GOT3 (cell line): ENCODE measurements at places on chromosomes 2 and 18.

- no peak for DNase-seq
Observed at GRCh38 chr2:220101980-220102379, 474.6 kb downstream of the SLC4A3 start.

- DNase-seq = no peak
Observed at GRCh38 chr2:38592951-38593350, 9.8 kb downstream of the HNRNPLL start.

DNA sequence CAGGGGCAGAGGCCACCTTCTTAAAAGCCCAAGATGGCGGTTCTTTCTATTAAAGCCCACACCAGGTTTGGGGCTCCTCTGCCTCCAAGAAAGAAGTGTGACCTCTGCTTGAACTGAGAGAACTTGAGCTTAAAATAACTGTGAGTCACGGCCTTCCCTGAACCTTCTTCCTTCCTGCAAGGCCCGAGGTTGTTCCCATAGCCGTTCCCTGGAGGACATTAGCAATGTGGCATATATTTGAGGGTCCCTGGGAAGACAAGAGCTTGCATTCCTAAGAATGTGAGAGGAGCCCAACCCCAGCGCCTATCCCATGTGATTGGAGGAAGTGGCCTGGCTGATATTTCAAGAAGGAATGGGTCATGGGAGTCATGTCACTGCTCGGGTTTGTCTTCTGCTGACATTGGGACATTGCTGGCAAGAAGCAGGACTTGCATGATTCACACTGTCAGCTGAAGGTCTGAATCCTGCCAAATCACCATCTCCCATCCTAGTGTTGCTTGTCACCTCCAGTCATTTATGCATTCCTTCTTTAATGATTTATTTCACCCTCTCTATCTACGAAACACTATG, 168.1 kb downstream of the TRIB2 start:
- peak; percentile 5 for DNase-seq

DNA sequence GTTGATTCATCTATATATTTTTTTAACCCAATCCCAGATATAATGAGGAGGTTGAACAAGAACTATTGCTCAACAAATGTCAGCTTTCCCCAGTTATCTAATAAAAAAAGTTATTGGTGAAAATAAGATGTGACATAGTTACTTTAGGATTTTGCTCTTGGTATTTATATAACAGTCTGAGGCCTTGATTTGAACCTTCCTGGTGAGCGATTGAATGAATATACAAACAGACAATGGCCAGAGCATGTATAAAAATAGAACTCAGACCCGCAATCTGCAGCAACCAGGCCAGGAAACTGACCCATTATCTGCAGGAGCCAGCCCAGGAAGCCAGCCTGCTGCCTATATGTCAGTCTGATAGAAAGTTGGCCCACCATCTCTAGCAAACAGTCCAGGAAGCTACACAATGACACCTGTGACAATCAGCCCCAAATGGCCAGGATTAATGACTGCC, 81.6 kb downstream of the HS6ST1 start:
- DNase-seq = no peak

DNA sequence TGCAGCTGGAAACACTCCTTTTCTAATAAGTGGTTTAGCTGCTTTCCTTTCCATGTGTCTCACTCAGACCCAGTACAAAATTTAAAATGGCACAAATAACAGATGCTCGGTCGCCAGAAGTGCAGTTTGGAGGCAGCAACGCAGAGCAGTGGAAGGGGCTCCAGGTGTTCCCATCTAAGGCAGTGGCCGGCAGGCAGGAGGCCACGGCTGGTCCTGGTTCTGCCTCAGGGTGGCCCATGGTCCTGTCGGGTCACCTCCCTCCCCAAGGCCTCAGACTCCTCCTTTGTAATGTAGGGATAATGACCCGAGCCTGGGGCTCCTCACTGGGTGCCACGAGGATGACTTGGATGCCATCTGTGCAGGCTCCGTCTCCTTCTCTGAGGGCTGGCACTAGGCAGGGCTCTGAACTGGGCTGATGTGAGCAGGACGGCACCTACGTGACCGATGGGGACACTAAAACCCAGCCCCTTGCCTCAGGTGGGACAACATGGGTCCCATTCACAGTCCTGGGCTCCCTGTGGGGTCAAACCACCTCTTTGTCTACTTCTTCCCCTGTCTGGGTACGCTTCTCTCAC, 80.9 kb upstream of the SLC66A3 start:
- no peak for DNase-seq

DNA sequence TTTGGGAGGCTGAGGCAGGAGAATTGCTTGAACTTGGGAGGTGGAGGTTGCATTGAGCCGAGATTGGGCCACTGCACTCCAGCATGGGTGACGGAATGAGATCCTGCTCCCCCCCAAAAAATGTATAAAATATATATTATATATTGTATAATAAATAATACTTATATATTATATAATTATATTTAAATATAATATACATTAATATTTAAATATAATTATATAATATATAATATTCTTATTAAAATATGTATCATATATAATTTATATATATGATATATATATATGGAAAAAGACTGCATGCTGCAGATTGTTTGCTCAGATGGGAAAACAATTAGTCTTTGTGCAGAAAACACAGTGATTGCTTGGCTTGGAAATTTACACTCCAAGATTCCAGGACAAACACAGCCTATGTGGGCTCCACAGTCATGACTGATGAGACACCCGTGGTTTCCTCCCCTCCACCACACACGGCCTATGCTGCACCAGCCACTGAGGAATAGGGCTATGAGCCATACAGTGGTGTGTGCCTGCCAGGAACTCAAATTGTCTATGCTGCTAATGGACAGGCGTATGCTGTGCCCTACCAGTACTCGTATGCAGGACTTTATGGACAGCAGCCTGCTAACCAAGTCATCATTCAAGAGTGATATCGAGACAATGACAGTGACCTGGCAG, 30.0 kb downstream of the PMAIP1 start:
- DNase-seq = no peak

- DNase-seq = no peak
Observed at GRCh38 chr18:74292541-74292858, 737 bp upstream of the CYB5A start.

DNA sequence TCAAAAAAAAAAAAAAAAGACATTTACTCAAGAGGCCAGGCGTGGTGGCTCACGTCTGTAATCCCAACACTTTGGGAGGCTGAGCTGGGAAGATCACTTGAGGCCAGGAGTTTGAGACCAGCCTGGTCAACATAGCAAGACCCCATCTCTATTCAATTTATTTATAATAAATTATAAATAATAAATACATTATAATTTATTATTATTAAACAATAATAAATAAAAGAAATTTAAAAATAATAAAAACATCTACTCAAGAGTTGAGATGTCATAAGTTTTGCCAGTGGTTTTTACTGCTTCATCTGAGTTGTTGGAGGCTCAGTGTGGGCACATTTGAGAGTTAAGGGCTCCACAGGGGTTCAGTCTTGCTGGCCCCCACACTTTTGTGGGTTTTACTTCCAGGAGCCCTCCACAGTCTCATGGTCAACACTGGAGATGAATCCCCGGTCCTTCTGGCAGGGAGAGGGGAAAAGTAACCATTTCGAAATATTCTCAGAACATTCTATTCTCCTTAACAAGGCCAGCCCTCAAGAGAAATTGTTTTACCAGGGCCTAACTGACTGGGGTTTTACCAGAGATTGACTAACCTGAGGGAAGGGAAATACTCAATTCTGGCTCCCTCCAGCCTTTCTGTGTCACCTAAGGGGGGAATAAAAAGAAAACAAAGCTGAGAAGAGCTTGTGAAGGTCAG, 51.6 kb upstream of the NCOA1 start:
- no peak for DNase-seq

DNA sequence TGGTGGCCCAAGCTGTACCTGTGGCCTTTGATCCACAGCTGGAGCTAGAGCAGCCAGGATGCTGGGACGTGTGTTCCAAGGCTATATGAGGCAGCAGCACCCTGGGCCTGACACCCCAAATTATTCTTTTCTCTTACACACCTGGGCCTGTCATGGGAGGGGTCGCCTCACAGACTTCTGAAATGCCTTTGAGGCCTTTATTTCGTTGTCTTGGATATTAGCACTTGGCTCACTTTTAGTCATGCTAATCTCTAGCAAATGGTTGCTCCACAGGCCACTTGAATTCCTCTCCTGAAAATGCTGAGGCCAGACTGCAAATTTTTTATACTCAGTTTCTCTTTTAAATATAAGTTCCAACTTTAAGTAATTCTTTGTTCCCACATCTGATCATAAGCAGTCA, 22.0 kb upstream of the IL1R2 start:
- no peak for DNase-seq

GRCh38 chr2:36459725-36460137, 104.2 kb downstream of the CRIM1 start:
- DNase-seq = no peak

DNA sequence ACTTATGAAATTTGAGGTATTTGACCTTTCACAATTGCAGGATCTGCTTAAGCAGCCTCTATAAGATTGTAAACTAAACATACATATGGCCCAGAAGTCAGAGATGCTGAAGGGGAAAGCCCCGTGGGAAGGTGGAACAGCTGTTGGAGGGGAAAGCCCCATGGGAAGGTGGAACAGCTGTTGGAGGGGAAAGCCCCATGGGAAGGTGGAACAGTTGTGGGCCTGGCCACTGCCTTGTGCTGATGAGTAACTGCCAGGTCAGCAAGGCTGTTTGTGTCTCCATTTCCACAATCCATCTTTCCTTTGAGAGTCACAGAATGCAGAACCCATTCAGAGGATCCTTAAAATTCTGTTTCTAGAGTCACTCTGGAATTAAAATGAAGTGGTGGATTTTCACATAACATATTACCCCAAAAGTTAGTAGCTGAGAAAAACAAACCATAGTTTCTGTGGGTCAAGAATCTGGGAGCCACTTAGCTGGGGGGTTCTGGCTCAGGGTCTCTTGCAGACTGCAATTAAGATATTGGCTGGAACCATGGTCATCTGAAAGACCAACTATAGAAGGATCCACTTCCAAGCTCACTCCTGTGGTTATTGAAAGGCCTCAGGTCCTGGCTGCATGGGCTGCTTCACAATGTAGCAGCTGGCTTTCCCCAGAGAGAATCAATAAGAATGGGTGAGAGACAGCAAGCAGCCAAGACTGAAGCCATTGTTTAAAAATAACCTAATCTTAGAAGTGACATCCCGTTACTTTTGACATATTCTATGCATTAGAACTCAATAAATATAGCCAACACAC, 86.6 kb upstream of the CAVIN2 start:
- no peak for DNase-seq

GRCh38 chr2:216914491-216914890, 54.6 kb upstream of the TNP1 start:
- DNase-seq = no peak

DNA sequence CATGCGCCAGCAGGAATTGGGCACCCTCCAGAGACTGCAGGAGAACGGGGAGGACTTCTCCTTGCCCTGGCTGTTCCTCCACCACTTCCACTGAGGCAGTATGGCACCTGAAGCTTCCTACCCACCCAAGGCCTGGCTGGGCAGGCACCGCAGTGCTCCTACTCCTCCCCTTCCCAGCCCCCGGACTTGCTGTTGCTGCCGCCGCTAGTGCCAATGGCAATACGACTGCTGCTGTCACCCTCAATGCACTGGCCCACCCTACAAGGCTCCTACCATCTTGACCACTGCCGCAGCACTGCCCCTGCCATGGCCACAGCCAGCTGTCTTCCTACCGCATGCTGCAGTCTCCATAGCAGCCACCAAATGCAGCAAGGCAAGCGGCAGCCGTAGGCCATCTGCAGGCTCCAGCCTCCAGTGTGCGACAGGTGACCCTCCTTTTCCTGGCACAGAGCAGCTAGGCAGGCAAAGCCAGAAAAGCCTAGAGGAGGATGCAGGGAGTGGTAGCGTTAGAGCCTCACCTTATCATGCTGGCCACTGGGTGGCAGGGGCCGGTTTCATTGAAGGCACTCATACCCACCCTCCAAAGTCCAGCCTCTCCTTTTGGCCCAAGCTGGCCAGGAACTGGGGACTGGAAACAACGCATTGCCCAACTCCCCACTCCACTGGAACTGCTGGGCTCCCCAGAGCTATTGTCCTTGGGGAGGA, 47.4 kb upstream of the ANKRD62 start:
- no peak for DNase-seq

DNA sequence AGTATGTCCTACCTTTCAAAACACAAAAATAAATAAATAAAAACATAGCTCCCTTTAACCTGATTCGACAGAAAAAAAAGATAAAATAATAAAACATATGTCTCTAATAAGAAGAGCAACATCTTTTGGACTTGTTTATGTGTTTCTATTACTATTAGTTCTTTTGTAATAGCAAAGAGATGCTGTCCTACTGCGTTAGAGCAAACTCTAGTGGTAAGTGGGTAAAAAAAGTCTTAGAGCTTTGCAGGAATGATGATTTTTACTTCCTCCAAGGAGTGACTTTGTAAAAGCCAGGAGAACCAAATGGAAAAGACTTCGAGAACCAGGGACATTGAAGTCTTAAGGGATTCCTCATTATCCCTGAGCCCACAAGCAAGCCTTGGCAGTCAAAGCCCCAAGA, 450.1 kb downstream of the METTL4 start:
- no peak for DNase-seq

DNA sequence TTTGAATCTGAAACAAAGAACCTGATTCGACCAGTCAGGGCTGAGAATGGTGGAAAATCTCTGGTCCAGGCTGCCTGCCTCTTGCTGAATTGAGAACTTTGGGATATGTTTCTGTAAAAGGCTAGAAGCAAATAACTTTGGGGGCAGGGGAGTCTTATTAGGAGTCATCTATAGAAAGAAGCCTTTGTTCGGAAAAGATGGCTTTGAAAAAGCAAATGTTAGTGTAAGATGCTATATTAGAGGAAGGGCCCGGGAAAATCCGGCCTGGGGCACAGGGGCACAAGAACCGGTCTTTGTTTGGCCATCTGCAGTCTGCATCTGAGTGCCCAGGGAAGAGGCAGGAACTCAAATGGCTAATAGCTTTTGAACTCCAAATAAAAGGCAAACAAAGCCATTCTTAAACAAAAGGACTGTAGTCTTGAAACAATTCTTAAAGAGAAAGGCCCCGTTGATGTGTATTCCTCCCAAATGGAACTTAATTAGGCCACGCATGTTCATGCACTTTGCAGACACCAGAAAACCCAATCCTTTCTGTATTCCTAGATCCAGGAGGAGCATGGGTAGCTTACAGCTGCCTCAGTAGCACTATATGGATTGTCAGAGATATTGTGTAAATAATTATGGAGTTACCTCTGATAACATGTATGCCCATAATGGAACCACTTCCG, 180.0 kb upstream of the ARL4C start:
- DNase-seq = no peak
